ENCODE measurements at places on chromosomes 2 and 18. TPM values are rescaled to one million over a fixed set of nuclear protein-coding genes. Genes with fewer than 3 reads are reported as not detected.

The ALPG gene
- total RNA-seq = 218 TPM

The OR6B2 gene
- total RNA-seq = not detected

The ASAP2 gene
- total RNA-seq = 5.5 TPM

The SERPINB11 gene
- total RNA-seq = not detected

The WDCP gene
- total RNA-seq = 22.5 TPM

The STRN gene
- total RNA-seq = 3.8 TPM

The COL5A2 gene
- 12.8 TPM for total RNA-seq

The TRIM54 gene
- not detected for total RNA-seq

The CLHC1 gene
- 0.62 TPM for total RNA-seq

The ABCG8 gene
- not detected for total RNA-seq

The RFTN2 gene
- total RNA-seq = not detected

The APLF gene
- total RNA-seq = 0.37 TPM

The ARPC2 gene
- total RNA-seq = 263 TPM

The TUBA4B gene
- total RNA-seq = not detected

The FBXO11 gene
- 19.4 TPM for total RNA-seq

The ARHGAP15 gene
- not detected for total RNA-seq

The FBLN7 gene
- total RNA-seq = not detected

The REG1B gene
- not detected for total RNA-seq

The UGT1A5 gene
- total RNA-seq = not detected

The RAB31 gene
- 36.6 TPM for total RNA-seq

The WDR75 gene
- 107 TPM for total RNA-seq

The ESPNL gene
- 6.8 TPM for total RNA-seq

The DPP10 gene
- total RNA-seq = not detected

The MPPE1 gene
- 21.3 TPM for total RNA-seq

The KIF3C gene
- total RNA-seq = 17.6 TPM

The DAW1 gene
- total RNA-seq = not detected

The TBR1 gene
- total RNA-seq = not detected

The SLC8A1 gene
- 199 TPM for total RNA-seq

The CCDC74B gene
- total RNA-seq = 71.6 TPM

The WDR35 gene
- 22.8 TPM for total RNA-seq

The FRZB gene
- 2.0 TPM for total RNA-seq

The LOXHD1 gene
- total RNA-seq = not detected

The VWC2L gene
- not detected for total RNA-seq

The EMX1 gene
- not detected for total RNA-seq

The CEBPZ gene
- 41.3 TPM for total RNA-seq

The LIPG gene
- 15.0 TPM for total RNA-seq

The SLC4A1AP gene
- 36.1 TPM for total RNA-seq

The CCBE1 gene
- not detected for total RNA-seq

Data from G401 (cell line).